Activated naive CD8-positive, alpha-beta T cell treated with anti-CD3 and anti-CD28 coated beads, Interleukin-2, amount 10 ng/mL, durations not matched to agents 7 days and 5 days (primary cell): ENCODE measurements at places on chromosomes 5 and 9. TPM values are rescaled to one million over a fixed set of nuclear protein-coding genes. Genes with fewer than 3 reads are reported as not detected.

Gene LCN12
- 1.1 TPM for total RNA-seq

Gene PAEP
- not detected for total RNA-seq

Gene ZNF366
- not detected for total RNA-seq

Gene NEUROG1
- not detected for total RNA-seq

Gene GAS1
- 0.61 TPM for total RNA-seq

Gene SPAAR
- not detected for total RNA-seq

Gene ELAVL2
- not detected for total RNA-seq

Gene PCDHB15
- 0.06 TPM for total RNA-seq

Gene RMRP
- total RNA-seq, result 10,452 TPM

Gene DMGDH
- total RNA-seq, result 0.67 TPM

Gene RXFP3
- not detected for total RNA-seq

Gene ENTPD2
- total RNA-seq, result not detected

Gene LRRC70
- total RNA-seq, result 0.71 TPM

Gene PPP2R2B
- total RNA-seq, result 5.3 TPM

Gene EIF4EBP3
- 11.8 TPM for total RNA-seq

Gene BRINP1
- total RNA-seq, result not detected

Gene AK8
- 0.30 TPM for total RNA-seq

Gene SPINK14
- total RNA-seq, result not detected

Gene PGM5
- total RNA-seq, result not detected

Gene FST
- 0.28 TPM for total RNA-seq

Gene MVB12B
- total RNA-seq, result 33.5 TPM

Gene SPOCK1
- not detected for total RNA-seq

Gene WDR41
- 29.2 TPM for total RNA-seq

Gene GALNT10
- total RNA-seq, result 36.0 TPM

Gene FOXD4
- total RNA-seq, result 0.17 TPM

Gene ABLIM3
- total RNA-seq, result not detected

Gene OSMR
- total RNA-seq, result not detected

Gene ADAMTS6
- total RNA-seq, result 4.3 TPM

Gene CDC20B
- 0.28 TPM for total RNA-seq

Gene MYOZ3
- total RNA-seq, result 0.14 TPM

Gene PCDHB14
- not detected for total RNA-seq

Gene DAB2IP
- 0.25 TPM for total RNA-seq

Gene NR5A1
- not detected for total RNA-seq

Gene STC2
- total RNA-seq, result 10.9 TPM

Gene PCDHGB6
- 0.14 TPM for total RNA-seq

Gene RNF145
- 107 TPM for total RNA-seq

Gene WDR38
- total RNA-seq, result not detected

Gene FAM163B
- not detected for total RNA-seq

Gene OTULINL
- total RNA-seq, result 67.7 TPM

Gene HEMGN
- 0.47 TPM for total RNA-seq

Gene SLC36A2
- total RNA-seq, result not detected

Gene SEMA5A
- total RNA-seq, result 0.14 TPM
